Activated naive CD4-positive, alpha-beta T cell (primary cell): ENCODE measurements at places on chromosomes 6 and 20.

DNA sequence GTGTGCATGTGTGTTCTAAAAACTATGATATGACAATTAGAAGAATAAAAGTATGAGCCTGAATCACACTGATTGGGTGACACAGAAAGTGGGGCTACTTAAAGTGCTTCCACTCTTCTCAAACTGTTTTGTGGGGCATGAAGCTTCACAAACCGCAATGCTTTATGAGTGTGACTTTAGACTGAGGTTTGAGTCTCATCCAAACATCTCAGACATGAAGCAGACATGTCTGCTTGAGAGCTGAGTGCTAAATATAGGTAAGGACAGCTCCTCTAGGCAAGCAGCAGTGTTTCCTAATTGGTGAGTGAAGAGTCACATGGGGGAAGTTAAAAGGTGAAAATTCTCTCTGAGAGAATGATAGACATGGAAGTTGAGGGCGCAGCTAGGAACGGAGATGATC lies 726.9 kb upstream of the CITED2 start:
- no peak for DNase-seq

DNA sequence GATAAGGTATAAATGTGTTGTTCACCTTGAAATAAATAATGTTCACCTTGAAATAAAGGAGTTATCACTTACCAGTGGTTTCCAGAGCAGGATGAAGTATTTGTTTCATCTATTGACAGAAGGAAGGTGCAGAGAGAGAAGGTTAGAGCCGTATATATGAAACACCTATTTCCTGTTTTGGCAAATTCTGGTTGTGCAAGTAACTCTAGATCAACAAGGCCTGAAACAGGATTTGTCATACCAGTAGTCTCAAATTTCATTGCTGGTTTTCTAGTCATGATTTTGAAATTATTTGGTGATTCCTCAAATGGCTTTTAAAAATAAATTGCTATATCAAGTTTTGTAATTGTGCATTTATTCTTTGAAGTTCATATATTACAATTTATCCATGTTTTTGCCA lies at the start of gene CRISP3:
CRISP3 (minus strand) TSS at position 130 of the 400 bp plus-strand sequence; CDS start at position 109, 21 bp downstream.
- no peak for DNase-seq

GRCh38 chr6:31576897-31577578 lies 1.7 kb downstream of the TNF start:
- DNase-seq = no peak

DNA sequence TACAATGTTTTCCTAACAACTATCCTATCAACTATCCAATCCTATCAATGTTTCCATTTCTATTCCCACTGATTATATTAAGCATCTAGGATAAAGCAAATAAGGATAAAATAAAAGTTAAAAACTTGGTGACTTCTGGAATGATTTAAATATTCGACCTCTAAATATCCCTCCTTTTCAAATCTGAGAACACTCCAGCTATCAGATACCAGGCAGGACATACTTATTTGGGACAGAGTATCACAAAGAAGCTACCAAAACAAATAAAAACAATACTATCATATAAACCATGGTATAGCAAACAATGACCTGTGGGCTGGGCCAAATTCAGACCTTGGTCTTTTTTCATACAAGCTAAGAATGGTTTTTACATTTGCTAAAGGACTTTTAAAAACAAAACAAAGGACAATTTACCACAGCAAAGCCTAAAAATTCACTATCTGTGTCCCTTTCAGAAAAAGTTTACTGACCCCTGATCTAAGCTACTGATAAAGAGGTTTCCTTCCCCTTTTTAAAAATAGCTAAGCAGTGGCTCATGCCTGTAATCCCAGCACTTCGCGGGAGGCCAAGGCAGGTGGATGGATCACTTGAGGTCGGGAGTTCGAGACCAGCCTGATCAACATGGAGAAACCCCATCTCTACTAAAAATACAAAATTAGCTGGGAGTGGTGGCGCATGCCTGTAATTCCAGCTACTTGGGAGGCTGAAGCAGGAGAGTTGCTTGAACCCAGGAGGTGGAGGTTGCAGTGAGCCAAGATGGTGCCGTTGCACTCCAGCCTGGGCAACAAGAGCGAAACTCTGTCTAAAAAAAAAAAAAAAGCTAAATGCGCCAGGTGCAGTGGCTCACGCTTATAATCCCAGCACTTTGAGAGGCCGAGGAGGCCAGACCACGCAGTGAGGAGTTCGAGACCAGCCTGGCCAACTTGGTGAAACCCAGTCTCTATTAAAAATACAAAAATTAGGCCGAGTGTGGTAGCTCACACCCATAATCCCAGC lies 6.0 kb downstream of the NUP153 start:
- DNase-seq = no peak

- no peak for DNase-seq
Observed at GRCh38 chr6:82739303-82739702, 326.3 kb downstream of the UBE3D start.

DNA sequence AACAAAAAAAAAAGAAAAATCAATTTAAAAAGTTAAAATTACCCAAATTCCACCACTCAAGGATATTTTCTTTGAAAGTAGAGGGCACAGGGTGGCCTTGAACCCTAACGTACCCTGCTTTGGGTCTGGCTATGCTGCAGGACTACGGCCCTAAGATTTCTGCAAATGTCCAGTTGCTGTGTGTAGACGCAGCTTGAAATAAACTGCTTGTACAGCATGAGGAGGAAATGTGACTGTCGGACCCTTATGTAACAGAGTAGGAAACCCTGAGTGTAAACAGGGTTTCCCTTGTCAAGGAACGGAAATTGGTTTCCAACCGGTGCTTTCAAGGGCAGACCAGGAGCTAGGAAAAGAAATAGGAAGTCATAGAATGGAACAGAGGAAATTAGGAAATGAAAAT lies 60.7 kb upstream of the SHLD1 start:
- no peak for DNase-seq

- DNase-seq = no peak
Observed at GRCh38 chr20:4371623-4372251, 350.0 kb upstream of the PRND start.

DNA sequence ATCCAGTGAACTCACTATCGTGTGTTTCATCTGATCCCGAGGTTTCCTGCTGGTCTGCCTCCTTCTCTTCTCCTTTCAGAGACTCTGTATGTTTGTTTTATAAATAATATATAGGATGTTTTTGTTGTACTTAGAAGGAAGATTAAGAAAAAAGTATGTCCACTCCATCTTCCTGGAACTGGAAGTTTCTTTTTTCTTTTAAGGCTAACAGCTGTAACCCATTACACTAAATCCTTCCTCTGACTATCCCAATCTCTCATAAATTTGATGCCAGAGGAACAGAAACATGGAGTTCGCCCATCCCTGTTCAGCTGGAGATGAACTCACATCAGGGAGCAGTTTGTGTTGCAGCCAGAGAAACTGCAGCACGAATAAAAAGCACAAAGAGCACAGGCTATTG lies 20.7 kb downstream of the RIPK1 start:
- DNase-seq = no peak

GRCh38 chr6:47587493-47587892 lies 109.9 kb downstream of the CD2AP start:
- no peak for DNase-seq

- no peak for DNase-seq
Observed at GRCh38 chr6:15253203-15254022, 7.5 kb downstream of the JARID2 start.

DNA sequence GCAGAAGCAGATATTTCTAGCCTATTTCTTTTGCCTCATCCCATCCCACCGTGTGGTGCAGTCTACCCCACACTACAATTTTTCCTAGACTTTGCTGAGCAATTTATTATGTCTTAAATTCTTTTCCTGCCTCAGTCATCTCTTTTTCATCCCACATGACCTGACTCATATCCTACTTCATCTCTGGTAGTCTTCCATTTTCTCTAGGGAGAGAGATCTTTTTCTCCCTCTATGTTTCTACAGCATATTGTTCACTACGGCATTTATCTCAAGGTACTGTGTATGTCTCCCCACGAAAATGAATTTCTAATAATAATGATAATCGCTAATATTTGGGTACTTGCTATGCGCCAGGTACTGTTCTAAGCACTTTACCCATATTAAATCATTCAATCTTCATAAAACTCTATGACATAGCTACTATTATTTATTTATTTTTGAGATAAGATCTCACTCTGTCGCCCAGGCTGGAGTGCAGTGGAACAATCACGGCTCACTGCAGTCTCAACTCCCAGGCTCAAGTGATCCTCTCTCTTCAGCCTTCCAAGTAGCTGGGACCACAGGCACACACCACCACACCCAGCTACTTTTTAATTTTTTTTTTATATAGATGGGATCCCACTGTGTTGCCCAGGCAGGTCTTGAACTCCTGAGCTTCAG lies 15.6 kb downstream of the PDSS2 start:
- DNase-seq = no peak

- DNase-seq = no peak
Observed at GRCh38 chr20:6178537-6178936, 55.7 kb upstream of the FERMT1 start.

- no peak for DNase-seq
Observed at GRCh38 chr6:35146453-35146852, 5.3 kb upstream of the TCP11 start.

- DNase-seq = no peak
Observed at GRCh38 chr20:32544893-32545840, 40.0 kb downstream of the NOL4L start.
